ENCODE measurements at places on chromosomes 13 and 19.
A peak's percentile ranks its signal among the peaks of the same experiment; 100 is the strongest.

GRCh38 chr13:80510686-80511085 is 169.8 kb upstream of the SPRY2 start:
- no peak for DNase-seq

DNA sequence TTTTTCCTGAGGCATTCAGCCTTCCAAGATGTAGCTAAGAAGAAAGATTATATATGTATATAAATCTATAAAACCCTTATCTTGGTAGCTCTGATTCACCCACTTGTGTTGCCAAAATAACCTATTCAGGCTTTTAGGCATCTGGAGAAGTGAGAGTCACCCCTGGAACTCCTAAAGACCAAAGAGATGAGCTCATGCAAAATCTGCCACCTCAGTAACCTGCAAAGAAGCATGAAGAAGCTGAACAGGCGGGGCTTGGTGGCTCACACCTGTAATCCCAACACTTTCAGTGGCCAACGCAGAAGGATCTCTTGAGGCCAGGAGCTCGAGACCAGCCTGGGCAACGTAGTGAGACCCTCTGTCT is 393.7 kb downstream of the FOXO1 start:
- no peak for DNase-seq

DNA sequence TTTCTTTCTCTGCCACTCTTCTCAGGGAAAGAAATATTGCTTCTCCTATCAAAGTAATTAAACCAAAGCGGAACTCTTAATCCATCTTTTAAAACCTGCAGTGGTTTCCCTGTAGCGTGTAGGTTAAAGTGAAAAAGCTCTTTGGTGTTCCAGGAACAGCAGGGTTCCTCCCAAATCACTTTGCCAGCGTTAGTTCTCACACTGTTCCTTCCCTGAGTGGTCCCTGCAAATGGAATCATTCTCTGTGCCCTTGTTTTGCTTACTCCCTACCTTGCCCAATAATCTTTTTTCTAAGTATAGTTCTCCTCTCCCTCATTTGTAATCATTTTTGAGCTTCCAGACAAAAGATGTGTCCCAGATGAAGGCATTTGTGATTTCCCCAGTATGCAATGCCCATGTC is 207.5 kb downstream of the HS6ST3 start:
- no peak for DNase-seq

- DNase-seq: no peak
These were observed 17.2 kb downstream of the PRR36 start for GRCh38 chr19:7856679-7857663.

- DNase-seq: no peak
These were observed 2.8 kb upstream of the AZU1 start for GRCh38 chr19:824885-825284.

DNA sequence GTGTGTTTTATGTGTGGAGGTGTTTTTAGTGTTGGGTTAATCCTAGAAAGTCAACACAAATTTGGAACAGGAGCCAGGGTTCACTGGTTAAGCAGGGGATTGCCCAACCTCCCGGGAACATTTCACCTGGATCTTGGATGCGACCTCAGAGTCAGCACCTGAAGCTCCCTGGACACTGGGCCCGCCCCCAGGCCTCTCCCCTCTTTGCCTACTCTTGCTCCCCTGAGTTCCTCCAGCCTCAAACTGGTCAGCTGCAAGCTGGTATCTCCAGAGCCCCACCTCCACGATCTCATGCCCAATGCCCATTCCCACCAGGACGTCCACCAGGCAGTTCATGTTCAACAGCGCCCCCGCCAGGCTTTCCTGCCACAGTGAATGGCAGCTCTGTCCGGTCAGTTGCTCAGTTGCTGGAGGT is 9.7 kb downstream of the HSD17B14 start:
- no peak for DNase-seq

DNA sequence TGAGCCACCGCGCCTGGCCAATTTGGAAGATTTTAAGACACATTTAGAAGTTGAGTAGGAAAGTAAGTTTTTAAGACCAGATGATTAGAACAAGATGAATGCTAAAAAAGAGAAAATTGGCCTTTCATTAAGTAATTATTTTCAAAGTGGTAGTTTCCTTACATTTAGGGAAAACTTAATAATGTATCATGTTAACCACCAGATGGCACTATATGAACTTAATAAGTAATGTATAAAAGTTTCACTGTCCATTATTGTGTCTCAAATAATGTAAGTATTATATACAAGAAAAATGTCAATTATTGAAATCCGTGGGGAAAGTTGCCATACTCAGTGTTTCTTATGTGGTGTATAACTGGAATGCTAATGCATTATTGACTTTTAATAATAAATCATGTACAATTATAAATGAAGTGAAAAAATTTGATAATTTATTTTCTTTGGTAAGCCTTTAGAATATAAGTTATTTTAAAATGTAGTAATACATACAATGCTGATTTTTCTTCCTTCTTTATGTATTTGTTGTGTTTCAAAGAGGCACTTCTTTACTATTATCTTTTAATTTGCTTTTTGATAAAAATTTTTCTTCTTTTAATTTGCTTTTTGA is 29.2 kb downstream of the COG6 start:
- DNase-seq: no peak

- no peak for DNase-seq
These were observed 1.9 kb downstream of the ZNF417 start for GRCh38 chr19:57914531-57914930.

GRCh38 chr19:9032136-9032631 is 22.0 kb upstream of the MUC16 start:
- no peak for DNase-seq

GRCh38 chr19:56319991-56320390 is 5.4 kb upstream of the ZSCAN5A start:
- no peak for DNase-seq

GRCh38 chr13:90757127-90757680 is 590.3 kb upstream of the MIR17HG start:
- DNase-seq: no peak

GRCh38 chr19:16017138-16017490 is 59.2 kb upstream of the TPM4 start:
- no peak for DNase-seq

DNA sequence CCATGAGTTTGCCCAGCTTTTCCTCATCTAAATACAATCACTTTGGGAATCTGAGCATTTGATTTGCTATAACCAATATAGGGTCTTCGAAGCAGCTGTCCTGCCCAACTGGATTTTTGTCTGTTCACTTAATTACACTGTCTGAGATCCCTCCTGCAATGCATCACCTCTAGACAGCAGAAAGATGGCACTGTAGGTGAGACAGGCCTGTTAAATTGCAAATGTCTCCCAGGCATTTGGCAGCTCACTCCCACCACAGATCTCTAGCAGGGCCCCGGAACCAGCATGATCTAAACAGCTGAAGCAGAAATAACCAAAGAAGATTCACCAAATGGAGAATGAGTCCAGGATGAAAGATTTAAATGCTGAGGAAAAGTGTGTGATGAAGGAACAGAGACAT is 41.9 kb upstream of the SERPINE3 start:
- DNase-seq: no peak

DNA sequence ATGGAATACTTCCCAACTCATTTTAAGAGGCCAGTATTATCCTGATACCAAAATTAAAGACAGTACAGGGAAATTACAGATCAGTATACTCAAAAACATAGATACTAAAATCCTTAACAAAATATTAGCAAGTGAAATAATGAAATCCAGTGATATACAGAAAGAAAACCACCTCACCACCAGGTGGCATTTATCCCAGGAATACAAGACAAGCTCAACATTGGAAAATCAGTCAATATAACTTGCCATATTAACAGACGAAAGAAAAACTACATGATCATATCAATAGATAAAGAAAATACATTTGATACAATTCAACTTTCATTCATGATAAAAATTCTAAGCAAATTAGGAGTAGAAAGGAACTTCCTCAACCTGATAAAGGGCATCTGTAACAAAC is 6.7 kb upstream of the GNA15 start:
- no peak for DNase-seq

DNA sequence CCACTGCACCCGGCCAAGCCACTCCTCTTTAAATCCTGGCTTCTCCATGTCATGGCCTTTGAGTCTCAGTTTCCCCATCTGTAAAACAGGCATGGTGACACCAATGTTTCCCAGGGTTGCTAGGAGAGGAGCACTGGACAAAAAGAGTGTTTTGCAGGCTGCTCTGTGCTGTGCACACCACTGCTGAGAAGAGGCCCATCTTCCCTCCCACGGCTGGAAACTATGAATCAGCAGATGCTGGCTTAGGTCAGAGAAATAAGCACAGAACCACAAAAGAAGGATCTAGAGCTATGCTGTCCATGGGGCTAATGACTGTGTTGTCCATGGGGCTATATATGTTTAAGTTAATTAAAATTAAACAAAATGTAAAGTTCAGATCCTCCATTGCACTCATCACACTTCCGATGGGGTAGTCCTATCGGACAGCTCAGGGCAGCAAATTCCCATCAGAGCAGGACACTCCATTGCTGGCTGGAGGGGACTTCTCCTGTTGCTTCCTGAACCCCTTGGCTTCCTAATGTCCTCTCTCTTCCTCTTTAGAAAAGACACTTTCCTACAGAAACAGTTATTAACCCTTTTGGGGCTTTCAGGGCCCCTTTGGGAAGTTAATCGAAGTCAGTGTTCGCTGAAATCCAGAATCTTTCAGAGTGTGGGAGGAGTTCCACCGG is 37.1 kb downstream of the TSHZ3 start:
- no peak for DNase-seq

DNA sequence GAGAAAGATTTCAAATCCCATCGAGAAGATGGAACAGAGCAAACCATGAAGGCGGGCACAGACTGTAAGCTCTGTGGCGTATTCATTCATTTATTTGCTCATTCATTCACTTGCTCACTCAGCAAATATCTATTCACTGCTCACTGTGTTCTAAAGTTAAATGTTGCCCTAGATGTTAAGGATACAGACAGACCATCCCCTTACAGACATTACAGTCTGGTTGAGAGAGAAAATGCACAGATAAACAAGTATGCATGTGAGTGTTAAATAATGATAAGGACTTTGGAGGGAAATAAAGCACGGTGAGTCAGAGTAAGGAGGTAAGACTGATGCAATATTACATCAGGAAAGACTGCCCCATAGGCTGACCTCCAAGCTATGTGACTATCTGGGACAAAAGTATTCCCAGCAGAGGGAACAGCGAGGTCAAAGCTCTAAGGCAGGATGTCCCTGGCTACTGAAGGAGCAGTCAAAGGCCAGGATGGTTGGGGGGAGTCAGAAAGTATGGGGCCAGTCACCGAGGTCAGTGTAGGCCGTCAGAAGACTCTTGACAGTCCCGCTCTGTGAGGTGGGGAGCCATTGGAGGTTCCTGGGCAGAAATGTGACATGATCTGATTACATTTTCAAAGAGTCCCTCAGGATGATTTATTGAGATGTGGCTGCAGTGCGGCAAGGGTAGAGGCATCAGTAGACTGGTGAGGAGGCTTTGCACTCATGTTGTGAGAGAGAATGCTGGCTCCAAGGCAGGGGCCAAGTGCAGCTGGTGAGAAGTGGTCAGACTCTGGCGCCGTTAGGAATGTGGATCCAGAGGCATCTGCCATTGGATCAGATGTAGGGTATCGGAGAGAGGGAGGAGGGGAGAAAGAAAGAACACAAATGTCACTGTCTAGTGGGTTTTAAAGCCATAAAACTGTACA is 37.9 kb downstream of the MBNL2 start:
- DNase-seq: peak; percentile 88

- no peak for DNase-seq
These were observed 1451.5 kb downstream of the EFNB2 start for GRCh38 chr13:105083992-105084391.

DNA sequence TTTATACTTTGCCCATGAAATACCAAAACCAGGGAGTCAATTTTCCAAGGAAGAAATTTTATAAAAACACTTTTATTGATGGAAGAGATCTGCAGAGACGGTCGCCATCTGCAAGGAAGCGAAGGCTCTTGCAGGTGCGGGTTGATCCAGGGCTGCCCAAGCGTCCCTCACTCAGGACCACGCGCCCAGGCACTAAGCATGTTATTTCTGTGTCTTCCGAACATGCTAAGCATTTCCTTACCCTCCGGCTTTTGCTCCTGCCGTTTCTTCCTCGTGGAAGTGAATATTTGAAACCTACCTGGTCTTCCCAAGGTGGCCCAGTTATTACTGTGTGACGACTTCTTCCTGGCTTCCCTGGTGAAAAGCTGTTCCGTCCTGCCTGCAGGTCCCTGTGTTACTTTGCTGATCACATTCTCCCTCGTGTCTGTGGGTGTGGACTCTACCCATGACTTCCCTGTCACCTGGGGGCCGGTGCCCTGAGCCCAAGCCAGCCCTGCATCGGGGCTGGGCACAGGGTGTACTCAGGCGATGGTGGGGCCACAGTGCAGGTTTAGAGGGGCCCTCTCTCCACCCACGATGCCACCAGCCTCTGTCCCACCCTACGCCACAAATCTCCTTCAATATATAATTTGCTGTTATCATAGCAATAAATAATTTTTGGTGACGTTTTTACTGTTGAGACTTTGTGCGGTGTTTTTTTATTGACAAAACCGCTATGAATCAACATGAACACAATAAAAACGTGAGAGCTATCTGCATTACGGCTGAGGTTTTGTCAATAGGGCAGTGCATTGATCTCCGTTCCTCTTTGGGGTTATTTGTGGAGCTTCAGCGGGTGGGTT is 119.4 kb downstream of the URI1 start:
- no peak for DNase-seq

DNA sequence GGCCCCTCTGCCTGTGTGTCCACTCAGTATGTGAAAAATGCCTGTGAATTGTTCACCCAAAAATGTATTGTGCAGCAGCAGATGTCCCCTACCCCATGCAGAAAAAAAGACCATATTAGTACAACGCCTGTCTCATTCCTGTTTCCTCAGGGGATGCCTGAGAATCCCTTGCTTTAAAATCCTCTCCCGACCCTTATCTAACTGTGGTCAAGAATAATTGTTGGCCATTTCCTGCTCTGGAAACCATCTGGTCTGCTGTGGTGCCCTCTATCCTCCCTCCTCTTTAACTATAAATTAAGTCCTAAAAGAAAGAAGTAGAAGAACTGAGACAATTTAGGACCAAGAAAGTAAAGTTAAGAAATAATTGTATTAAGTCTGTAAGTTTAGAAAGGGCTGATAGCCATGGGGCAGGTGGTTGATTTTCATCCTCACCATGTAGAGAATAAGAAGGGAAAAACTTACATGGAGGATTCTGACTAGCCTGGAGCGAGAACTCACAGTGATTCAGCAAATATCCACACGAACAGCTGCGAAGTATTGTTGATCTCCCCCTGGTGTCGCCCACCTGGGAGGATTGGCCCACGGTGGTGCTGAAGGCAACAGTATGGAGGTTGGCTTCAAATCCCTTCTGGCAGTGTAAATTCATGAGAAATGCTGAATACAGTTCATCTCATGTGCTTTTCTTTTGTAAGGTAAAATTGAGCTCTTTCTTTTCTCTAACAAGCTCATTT is 85.6 kb downstream of the COL4A2 start:
- no peak for DNase-seq

- no peak for DNase-seq
These were observed 5.3 kb downstream of the NCAN start for GRCh38 chr19:19217099-19217498.

GRCh38 chr13:28978574-28978973 is 158.4 kb downstream of the MTUS2 start:
- DNase-seq: no peak

DNA sequence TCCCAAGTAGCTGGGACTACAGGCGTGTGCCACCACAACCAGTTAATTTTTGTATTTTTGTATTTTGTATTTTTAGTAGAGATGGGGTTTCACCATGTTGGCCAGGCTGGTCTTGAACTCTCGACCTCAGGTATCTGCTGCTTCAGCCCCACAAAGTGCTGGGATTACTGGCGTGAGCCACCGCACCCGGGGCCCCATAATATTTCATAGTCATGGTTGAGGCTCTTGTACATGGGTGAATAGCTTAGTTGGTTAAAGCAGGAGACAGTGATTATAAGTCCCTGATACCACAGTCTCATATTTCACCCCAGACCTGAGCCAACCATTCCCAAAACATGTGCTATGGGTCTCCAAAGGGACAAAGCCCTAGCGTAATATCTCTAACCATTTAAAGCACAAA is 26.1 kb downstream of the MBNL2 start:
- DNase-seq: no peak
